ENCODE measurements at places on chromosomes 16 and 17. TPM values are rescaled to one million over a fixed set of nuclear protein-coding genes. Genes with fewer than 3 reads are reported as not detected.

FOXL1 gene
- total RNA-seq = 0.11 TPM

DNA sequence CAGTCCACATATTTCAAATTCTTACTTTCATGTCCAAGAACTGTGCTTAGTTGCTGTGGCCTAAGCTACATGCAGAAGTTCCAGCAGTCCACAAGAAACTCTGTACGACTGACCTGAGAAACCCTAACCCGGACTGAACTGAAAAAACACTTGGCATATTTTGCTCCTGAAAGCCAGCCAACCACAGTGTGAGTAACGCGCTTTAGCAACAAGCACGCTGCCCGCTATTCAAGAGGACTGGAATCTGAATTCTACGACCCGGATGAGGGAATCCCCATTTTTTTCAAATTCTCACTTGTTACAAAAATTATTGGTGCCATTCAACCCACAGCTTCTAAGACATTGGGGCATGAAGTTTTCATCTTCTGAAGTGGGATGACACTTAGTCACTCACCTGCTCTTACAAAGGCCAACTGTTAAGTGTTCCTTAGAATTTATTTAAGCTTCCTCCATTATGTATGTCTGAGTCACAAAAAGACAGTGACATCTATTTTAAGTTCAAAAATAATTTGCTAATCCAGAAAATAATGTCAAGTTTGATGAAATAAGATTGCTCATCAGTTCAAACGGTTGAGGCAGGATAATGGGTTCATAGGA, 78.7 kb downstream of the CDYL2 start:
- H3K27ac ChIP-seq = no peak overlapping the region
- H3K4me3 ChIP-seq = no peak overlapping the region
- no peak for DNase-seq
- H3K36me3 ChIP-seq = no peaks in the 10 kb centered on the region
- H3K27me3 ChIP-seq = no peaks in the 10 kb centered on the region

ST6GALNAC1 gene
- 1.7 TPM for total RNA-seq

CDYL2 gene
- 0.95 TPM for total RNA-seq

GRCh38 chr17:81837641-81838040, 2.8 kb upstream of the PPP1R27 start:
- H3K27ac ChIP-seq = no peak overlapping the region
- H3K36me3 ChIP-seq = no peaks in the 10 kb centered on the region
- no peak overlapping the region for H3K4me3 ChIP-seq
- H3K27me3 ChIP-seq = no peaks in the 10 kb centered on the region
- peaks cover 18% of the 10 kb centered on the region for H3K4me1 ChIP-seq
- DNase-seq = no peak

MRM1 gene
- total RNA-seq = 9.3 TPM

DNA sequence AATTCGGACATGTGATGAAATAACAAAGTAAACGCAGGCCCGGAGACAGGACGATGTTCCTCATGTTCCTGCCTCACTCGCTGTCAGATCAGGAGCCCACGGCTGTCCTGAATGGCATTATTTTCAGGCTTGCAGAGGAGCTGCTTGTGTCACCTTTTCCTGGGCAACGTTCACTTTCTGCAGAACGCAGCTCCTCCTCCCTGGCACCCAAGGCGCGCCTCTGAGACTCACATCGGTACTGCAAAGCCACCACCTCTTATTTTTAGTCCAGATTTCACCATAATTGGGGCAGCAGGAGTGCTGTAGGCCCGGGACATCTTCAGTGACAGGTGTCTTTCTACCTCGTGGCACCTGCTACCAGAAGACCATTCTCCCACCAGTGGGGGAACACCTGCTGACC, 8.0 kb upstream of the C16orf96 start:
- no peaks in the 10 kb centered on the region for H3K36me3 ChIP-seq
- H3K27me3 ChIP-seq = no peaks in the 10 kb centered on the region
- H3K27ac ChIP-seq = no peak overlapping the region
- H3K4me3 ChIP-seq = no peak overlapping the region

DNA sequence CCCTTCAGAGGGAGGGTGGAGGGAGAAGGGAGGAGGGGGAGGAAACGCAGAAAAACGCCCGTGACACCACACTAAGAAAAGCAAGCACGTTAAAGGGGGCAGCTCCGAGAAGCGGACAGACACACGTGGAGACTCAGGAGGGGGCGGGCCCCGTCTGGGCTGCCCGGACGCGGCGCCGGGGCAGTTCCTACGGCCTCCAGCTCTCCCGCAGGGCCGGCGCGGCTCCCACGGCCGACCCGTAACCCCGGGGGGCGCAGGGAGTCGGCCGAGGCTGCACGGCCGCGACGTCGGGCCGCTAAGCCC, 362 bp downstream of the KLHDC4 start:
- peak overlapping the region; percentile 74 for H3K4me3 ChIP-seq
- H3K27ac ChIP-seq = peak overlapping the region; percentile 99
- H3K36me3 ChIP-seq = peaks cover 2% of the 10 kb centered on the region
- 0 out of 2 replicates have a peak, but pooled peaks cover 5% of the 10 kb centered on the region for H3K4me1 ChIP-seq
- DNase-seq = no peak
- H3K27me3 ChIP-seq = no peaks in the 10 kb centered on the region

- H3K4me1 ChIP-seq = peaks cover 39% of the 10 kb centered on the region
- H3K27ac ChIP-seq = peak overlapping the region; percentile 72
- H3K27me3 ChIP-seq = no peaks in the 10 kb centered on the region
- H3K4me3 ChIP-seq = no peak overlapping the region
Measured at GRCh38 chr16:11138769-11139325, 117.2 kb downstream of the SOCS1 start.

DNA sequence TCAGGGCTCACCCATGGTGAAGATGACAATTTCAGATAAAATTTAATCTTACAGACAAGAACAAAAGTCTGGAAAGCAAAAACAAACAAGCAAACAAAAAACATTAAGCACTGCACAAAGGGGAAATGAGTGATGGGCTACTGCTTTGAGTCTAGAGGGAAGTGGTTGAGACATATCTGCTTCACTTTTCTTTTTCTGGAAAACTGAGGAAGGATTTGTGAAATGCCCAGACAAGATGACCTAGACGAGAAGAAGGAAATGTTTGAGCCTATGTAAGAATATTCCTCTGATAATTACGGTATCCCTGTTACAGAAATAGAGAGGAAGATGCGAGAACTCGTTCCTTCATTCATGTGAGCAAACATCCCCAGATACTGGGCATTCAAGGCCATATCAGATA, 11.5 kb upstream of the HYDIN start:
- DNase-seq = no peak
- H3K27ac ChIP-seq = no peak overlapping the region
- H3K4me3 ChIP-seq = no peak overlapping the region
- no peaks in the 10 kb centered on the region for H3K27me3 ChIP-seq

Measured in Caco-2 (cell line).